ENCODE measurements at places on chromosomes 5 and 9. TPM values are rescaled to one million over a fixed set of nuclear protein-coding genes. Genes with fewer than 3 reads are reported as not detected.

The CTSV gene
- total RNA-seq, result 45.5 TPM

The GDA gene
- total RNA-seq, result 0.33 TPM

The COL27A1 gene
- 8.5 TPM for total RNA-seq

The CRB2 gene
- total RNA-seq, result not detected

The SPAG8 gene
- not detected for total RNA-seq

The CREBRF gene
- 0.65 TPM for total RNA-seq

The TMEM215 gene
- total RNA-seq, result not detected

The PCDHGA10 gene
- total RNA-seq, result 4.7 TPM

The MEIKIN gene
- not detected for total RNA-seq

Data from airway epithelial cell (primary cell).